ENCODE measurements at places on chromosomes 1 and 21.

DNA sequence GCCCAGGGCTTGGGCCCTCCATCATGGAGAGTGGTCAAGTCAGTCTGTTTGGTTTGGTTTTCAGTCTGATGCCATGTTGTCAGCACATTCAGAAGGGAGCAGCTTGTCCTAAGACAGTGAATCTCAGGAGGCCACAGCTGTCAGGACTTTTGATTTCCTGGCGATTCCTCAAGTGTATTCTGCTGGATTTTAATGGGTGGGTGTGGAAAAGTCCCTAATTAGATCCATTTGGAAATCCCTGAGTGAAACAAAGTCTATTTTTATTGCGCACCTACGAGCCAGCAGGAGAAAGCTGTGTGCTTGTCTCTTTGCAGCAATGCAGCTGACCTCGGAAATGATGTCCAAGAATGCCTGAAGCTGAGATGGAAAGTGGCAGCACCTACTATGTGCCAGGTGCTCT lies 21.6 kb upstream of the FHAD1 start:
- DNase-seq = no peak

DNA sequence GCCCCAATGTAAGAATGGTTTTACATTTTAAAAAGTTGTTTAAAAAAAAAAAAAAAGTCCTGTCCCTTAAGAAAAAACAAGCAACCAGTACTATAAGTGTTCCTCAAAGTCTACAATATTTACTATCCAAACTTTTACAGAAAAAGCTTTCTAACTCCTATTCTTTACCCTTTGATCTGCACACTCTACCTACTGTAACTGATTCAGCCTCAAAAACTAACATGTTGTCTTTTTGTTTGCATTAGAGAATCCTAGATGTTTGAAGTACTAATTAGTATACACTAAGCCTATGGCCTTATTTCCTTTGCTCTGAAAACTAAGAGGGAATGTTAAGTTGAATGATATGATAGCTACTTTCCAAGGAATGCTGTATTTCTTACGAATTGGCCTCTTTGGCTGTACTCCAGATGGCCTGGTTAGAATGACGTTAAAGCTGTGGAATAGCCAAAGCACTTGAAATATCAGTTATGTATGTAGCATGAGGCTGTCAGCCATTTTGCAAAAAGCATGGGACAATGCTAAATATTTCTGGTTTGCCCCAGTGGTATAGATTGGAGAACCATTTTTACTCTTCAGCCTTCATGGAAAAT lies 234.8 kb downstream of the GPR52 start:
- DNase-seq = no peak

- no peak for DNase-seq
These were observed 10.5 kb downstream of the LDLRAP1 start for GRCh38 chr1:25553749-25554429.

DNA sequence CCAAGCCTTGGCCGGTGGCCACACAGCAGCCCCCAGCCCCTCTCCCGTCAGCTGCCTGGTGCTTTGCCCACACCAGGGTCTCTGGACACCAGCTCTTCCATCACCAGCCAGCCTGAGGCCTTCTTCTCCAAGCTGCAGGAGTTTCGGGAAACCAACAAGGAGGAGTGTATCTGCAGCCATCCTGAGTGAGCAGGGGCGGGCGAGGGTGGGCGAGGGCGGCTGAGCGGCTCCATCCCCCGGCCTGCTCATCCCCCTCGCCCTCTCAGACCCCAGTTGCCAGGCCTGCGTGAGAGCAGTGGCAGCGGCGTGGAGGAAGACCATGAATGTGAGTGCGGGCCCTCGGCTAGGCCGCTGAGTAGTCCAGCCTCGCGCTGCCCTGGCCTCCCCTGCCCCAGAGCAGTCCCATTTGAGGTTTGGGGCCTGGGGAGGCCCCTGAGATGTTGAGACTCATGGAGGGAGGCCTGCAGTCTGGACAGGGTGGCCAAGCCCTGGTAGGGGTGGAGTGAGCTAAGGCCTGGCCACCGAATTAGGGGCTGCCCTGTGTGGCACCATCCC lies 9.7 kb downstream of the MIIP start:
- DNase-seq = no peak

DNA sequence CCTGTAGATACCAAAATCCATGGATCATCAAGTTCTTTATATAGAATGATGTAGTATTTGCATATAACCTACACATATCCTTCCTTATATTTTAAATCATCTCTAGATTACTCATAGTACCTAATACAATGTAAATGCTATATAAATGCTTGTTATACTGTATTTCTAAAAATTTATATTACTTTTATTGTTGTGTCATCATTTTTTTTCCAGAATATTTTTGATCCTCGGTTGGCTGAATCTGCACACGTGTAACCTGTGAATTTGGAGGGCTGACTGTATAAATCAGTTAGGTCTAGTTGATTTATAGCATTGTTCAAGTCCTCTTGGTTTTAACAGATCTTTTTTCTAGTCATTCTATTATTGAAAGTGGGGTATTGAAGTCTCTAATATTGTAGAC lies 23.3 kb downstream of the OBSCN start:
- no peak for DNase-seq

DNA sequence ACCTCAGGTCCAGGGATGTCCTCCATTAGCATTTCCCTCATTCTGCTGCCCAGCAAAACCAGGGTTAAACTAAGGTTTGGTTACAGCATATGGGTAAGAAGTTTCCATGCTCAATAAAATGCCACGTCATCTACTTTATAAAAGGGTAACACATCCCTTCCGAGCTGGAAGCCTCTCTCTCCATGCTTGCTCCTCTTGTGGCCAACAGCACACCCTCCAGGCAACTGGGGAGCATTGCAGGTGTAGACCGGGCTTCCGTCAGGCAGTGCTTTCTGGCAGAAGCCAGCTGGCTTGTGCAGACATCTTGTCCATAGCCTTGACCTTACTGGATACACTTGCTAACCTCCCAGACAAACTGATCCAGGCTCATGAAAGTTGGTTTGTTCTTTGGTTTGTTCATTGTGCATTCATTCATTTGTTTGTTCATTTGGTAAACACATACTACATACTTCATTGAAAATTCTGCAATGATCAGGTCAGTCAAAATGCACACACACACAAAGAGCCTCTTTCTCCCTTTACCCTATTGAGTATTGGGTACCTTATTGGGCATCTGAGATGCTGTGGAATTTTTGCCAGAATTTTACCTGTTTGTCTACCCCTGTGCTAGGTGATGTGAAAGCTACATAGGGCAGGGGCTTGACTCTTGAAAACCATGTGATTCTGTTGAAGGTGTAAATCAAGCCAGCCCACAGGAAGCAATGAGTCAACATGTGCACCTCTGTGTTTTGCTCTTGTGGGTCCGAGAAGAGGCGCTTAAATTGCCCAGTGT lies 422.8 kb downstream of the CAMTA1 start:
- peak; percentile 29 for DNase-seq

DNA sequence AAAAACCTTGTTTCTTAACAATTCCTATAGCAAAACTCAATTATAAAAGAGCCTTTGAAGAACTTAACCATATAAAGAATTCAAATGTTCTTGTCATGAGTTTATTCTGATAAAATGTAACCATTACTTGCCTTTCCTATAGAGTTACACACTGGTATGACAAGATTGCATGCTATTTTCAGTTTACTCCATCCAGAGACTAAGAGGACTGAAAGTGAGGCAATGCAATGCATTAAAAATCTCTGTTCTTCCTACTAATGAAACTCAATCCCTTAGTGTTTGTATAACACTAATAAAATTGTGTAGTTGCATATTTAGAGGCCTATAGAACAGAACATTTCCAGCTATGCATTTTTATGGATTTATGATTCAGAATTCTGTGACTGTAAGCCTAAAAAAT lies 88.1 kb downstream of the COP1 start:
- no peak for DNase-seq
